H7 (cell line): ENCODE measurements at places on chromosomes 6 and 20. TPM values are rescaled to one million over a fixed set of nuclear protein-coding genes. Genes with fewer than 3 reads are reported as not detected.

Gene KIAA0408
- 0.55 and 2.3 TPM in 2 replicates for total RNA-seq

Gene BPIFB4
- not detected in 2 replicates for total RNA-seq

DNA sequence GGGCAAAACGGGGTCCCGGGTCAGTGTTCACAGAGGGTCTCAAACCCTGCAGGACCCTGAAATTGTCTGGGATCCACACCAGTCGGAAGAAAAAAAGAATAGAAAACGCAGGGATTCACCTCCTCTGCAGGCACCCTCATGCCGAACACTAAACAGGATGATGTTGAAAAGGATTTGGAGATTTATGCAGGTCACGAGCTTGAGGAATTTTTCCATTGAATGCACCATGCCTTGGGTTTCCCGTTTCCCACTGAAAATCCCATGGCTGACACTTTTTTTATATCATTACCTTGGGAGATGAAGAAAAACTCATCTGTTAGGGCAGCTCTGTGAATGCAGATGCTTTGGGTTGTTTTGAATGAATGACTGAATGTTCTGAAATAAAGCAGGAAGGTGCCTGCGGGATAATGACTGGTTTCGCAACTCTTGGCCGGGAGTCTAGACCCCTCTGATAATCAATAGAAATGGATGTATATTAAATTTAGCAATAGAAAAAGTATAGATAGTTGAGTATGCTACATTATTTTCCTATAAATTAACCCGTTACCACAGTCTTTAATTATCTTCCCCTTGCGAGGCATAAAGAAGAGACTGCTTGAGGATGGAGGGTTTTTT, 147.5 kb upstream of the AFDN start:
- no peak for DNase-seq

GRCh38 chr6:13355999-13356785, 27.9 kb upstream of the TBC1D7 start:
- DNase-seq: no peak

DNA sequence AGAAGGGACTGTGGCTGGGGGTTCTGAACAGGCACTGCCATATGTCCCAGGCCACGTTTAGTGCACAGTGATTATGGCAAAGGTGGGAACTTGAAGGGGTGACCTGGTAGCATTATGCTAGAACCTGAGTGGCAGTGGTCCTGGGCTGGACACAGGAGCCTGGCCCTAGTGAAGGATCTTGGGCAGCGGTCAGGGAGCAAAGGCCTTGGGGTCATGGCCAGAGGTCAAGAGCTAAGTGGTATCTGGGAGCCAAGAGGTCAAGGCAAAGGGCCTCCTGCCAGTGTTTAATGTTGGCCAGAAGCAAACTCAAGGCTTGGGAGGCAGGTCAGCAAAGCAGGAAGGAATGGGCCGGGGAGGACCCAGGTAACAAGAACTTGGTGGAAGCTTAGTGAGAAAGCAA, 254.5 kb downstream of the CDH26 start:
- DNase-seq: no peak

Gene LPA
- total RNA-seq: not detected in 2 replicates

GRCh38 chr6:3222506-3223038, 4.9 kb downstream of the TUBB2B start:
- no peak for DNase-seq
